ENCODE measurements at places on chromosomes 2 and 18.

GRCh38 chr2:130963849-130964793 is 127.4 kb downstream of the ARHGEF4 start:
- DNase-seq = no peak

- DNase-seq = no peak
Observed at GRCh38 chr2:138827426-138828054, 47.4 kb upstream of the NXPH2 start.

- DNase-seq = no peak
Observed at GRCh38 chr18:51107598-51108305, 77.7 kb downstream of the SMAD4 start.

- DNase-seq = no peak
Observed at GRCh38 chr2:10477443-10478297, 29.5 kb upstream of the ODC1 start.

GRCh38 chr2:225428360-225428759 is 28.9 kb downstream of the NYAP2 start:
- DNase-seq = no peak

- no peak for DNase-seq
Observed at GRCh38 chr2:217952409-217952808, 50.4 kb downstream of the TNS1 start.

- DNase-seq = no peak
Observed at GRCh38 chr2:70918016-70918415, 17.7 kb upstream of the ATP6V1B1 start.

DNA sequence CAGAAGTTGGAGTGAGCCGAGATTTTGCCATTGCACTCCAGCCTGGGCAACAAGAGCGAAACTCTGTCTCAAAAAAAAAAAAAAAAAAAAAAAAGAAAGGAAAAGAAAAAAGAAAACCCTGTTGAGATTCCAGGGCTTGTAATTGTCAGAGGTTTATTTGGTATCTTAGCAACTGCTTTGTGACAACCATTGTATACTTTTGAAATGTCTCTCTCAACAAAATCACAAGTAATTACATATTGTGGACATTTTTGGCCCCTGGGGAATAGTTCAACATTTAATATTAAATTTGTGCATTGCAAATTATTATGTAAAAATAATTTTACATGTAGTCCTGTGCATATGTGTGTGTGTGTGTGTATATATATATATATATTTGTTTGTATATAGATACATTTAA is 270.8 kb downstream of the GALNT13 start:
- DNase-seq = no peak

GRCh38 chr2:217610401-217610814 is 392.4 kb downstream of the TNS1 start:
- DNase-seq = no peak

- no peak for DNase-seq
Observed at GRCh38 chr18:10285283-10285640, 169.2 kb upstream of the APCDD1 start.

DNA sequence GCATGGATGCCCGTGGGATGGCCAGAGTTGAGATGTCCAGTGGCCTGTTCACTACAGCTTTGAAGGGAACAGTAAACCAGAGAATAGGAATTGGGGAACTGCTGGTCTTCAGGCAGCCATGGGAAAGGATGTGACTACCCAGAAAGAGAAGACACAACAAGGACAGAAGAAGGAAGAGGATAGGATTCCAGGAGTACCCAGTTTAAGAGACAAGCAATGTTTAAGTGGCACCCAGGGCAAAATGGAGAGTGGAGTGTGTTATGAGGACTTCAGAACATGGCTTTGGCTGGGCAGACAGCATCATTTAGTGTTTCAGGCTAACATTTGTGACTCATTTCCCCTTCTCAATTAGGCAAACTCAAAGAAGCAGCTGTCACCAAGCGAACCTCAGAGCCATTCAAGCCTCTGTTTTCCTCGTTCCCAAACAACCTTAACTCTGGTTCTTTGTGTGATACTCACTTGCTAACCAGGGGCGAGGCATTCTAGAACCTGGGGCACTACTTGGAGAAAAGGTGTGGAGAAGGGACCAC is 4.0 kb upstream of the FAM124B start:
- DNase-seq = no peak

GRCh38 chr18:63444580-63444979 is 22.3 kb upstream of the VPS4B start:
- no peak for DNase-seq

- DNase-seq = no peak
Observed at GRCh38 chr18:57954935-57955334, 89.1 kb upstream of the NEDD4L start.

- no peak for DNase-seq
Observed at GRCh38 chr2:207765547-207765946, 4.2 kb downstream of the FZD5 start.

- no peak for DNase-seq
Observed at GRCh38 chr2:207619764-207620203, 5.4 kb downstream of the METTL21A start.

- no peak for DNase-seq
Observed at GRCh38 chr2:82224301-82224940, 1919.9 kb upstream of the LRRTM1 start.

DNA sequence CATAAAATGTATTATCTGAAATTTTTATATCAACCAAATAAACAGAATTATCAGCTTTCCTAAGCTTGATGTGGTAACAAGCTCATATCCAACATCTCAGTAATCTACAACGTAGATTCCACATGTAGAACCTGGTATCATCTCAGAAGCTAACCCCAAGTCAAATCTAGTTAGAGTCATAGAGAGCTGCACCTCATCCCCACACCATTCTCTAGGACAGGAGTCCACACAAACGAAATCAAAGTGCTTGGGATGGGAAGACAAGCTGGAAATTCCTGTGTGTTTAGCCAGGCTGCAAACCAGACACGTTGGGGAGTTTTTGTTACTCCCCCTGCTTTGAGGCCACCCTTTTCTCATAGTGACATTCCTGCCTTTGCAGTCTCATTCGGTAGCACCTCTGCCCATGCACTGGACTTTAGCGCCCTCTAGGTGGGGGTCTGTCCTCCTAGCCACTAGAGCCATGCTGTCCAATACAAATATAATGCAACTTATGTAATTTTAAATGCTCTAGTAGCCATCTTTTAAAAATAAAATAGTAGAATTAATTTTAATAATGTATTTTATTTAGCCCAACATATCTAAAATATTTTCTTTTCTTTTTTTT is 28.1 kb upstream of the SATB2 start:
- DNase-seq = peak; percentile 53

DNA sequence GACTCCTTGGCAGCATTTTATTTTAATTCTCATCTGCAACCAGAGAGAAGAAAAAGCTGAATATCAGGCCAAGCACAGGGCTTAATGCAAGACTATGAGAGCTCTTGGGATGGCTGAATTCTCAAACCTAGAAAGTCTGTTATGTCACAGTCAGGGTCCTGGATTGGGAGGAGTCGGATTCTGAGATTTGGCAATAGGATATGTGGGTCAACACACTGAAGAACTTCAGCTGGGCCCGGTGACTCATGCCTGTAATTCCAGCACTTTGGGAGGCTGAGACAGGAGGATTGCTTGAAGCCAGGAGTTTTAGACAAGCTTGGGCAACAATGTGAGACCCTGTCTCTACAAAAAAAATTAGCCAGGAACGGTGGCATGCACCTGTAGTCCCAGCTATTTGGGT is 102.4 kb downstream of the COL3A1 start:
- DNase-seq = no peak

DNA sequence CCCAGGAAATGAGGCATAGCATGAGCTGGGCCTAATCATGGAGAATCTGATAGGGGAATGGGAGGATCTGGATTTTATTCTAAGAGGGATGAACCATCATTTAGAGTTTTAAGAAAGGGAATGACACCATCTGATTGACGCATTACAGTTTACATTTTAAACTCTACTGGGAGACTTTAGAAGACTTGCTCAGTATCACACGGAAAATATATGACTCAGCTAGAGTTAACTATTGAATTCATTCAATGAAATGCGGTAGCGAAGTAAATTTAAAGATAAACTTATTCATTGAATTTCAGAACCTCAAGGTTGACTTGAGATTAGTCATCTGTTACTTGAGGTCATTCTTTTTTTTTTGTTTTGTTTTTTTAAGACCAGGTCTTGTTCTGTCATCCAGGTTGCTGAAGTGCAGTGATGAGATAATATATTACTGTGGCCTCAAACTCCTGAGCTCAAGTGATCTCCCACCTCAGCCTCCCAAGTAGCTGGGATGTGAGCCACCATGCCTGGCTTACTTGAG is 25.0 kb downstream of the MC4R start:
- DNase-seq = no peak

DNA sequence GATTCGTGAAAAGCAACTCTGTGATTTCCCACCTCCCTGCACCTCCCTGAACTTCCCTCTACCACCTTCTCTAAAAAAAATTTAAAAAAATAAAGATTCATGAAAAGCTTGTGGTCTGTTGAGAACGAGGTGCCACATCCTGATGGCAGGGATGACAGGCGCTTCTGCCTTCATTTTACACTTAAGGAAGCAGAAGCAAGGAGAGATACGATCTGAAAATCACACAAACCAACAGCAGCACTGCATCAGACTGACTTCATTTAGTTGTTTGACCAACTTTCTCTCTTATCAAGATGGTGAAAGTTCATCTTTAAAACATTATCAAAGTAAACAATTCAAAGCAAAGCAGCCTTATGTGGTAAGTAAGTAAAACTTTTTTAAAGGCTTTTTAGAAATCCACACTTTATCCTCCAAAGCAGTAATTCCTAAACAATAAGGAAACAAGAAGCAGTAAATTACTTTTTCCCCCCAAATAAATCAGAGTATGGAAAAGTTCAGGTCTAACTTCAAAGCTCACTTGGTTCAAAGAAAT is 15.5 kb downstream of the WDFY1 start:
- no peak for DNase-seq

GRCh38 chr2:185665251-185665814 is 73.3 kb upstream of the FSIP2 start:
- no peak for DNase-seq

GRCh38 chr2:159176555-159176954 is 109.9 kb downstream of the WDSUB1 start:
- DNase-seq = no peak

GRCh38 chr2:84815146-84815545 is 65.7 kb downstream of the TRABD2A start:
- no peak for DNase-seq

GRCh38 chr2:235836491-235836911 is 331.7 kb downstream of the GBX2 start:
- no peak for DNase-seq

GRCh38 chr2:84940831-84941412 is 30.0 kb upstream of the KCMF1 start:
- no peak for DNase-seq

DNA sequence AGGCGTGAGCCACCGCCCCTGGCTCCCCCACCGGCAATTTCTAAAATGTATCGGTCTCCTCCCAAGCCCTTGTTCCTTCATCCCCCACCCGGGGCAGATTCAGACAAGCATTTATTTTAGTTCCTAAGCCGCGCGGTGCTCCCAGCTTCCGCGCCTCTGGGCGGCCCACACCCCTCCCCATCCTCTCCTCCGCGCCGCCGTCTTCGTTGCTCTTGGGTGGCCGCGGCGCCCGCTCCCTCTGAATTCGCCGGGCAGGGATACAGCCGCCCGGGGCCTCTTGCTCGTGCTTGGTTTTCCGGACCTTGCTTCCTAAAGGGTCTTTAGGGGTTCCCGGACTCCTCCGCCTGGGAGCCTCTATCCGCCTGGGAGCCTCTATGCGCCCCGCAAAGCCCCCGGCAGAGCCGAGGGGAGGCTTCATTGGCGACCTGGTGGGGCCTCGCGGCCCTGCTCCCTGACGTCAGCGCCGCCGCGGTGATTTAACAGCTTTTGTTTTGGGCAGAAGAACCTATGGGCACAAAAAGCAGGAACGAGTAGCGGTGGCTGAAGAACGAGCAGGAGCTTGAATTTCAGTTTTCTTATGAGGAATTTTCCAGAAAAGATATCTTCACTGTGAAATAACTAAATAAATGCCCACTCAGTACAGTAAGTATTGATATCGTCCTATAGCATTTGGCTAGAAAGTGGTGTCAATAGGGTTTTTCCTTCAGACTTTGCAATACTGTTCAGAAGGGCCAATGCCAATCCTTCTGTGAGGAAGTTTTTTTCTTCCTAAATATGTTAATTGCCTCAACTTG is 37.3 kb downstream of the PRKRA start:
- peak; percentile 43 for DNase-seq

Data from hypothalamus (tissue), 51 donors.